ENCODE measurements at places on chromosomes 4 and X. TPM values are rescaled to one million over a fixed set of nuclear protein-coding genes. Genes with fewer than 3 reads are reported as not detected.

DNA sequence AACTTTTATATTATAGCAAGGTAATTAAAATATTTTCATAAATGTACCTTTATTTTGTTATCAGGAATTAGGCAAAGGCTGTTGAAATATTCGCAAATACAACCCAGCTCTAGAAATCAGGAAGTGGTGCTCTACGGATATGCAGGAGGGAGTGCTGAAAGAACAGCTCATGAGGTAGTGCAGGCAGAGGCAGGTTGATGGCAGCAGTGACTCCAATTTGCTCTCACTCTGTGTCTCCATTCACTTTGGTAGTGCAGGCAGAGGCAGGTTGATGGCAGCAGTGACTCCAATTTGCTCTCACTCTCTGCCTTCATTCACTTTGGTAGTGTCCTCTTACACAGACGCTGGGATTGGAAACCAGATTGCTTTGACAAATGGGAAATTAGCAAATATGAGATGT is 277.9 kb downstream of the TRIML1 start:
- H3K4me1 ChIP-seq = no peaks in the 10 kb centered on the region
- no peaks in the 10 kb centered on the region for H3K27me3 ChIP-seq
- no peak overlapping the region for H3K4me3 ChIP-seq

GRCh38 chrX:20140420-20140819 is 1.2 kb downstream of the EIF1AX start:
- H3K36me3 ChIP-seq = peaks cover 3% of the 10 kb centered on the region
- peaks cover 18% of the 10 kb centered on the region for H3K4me1 ChIP-seq
- H3K4me3 ChIP-seq = peak overlapping the region; percentile 84
- no peaks in the 10 kb centered on the region for H3K27me3 ChIP-seq

DNA sequence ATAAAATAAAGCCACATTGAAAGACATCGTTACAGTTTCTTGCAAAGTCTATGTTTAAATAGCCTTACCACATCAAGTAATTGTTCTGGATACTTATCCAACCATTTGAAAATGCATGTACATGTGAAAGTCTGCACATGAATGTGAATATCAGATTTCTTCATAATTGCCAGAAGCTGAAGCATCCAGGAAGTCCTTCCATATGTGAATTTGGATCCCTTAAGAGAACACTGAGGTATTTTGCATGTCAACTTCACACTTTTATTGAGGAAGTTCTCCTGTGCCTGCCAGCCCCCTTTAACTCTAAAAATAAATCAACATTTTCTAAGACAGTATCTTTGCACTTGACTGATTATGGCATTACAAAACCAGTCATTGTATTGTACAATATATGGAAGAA is 1103.5 kb upstream of the ADGRL3 start:
- H3K27ac ChIP-seq = no peak overlapping the region
- no peaks in the 10 kb centered on the region for H3K4me1 ChIP-seq
- no peak for DNase-seq
- no peaks in the 10 kb centered on the region for H3K36me3 ChIP-seq
- no peak overlapping the region for H3K4me3 ChIP-seq

DNA sequence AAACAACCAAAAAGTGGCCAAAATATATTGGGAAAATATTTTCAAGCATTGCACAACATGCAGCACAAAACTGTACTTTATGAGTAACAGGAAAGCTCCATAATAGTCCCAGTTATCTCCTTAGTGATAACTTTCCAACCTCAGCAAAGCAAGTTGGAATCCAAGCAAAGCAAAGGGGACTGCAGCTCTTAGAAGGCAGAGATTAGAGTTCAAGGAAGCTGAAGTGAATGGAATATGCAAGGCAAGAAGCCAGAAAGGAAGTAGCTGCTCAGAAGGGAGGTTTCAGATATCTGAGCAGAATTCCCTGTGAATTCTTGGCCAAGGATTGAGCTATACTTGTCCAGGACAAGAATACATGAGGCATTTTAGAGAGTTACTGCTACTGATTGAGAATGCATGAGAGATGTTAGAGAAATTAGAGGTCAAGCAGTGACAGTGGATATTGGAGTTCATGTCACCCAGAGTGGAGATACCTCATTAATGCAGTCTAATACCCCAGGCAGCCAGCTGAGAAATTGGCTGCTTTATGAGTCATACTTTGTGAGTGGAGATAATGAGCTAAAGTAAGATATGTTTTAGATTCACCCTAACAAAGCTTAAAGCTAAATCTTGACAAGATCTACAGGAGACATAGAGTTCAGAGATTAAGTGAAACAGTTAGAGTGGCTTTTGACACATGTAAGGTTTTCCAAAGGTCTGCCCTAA is 102.8 kb downstream of the INPP4B start:
- no peak overlapping the region for H3K4me3 ChIP-seq
- no peak overlapping the region for H3K27ac ChIP-seq
- peaks cover 5% of the 10 kb centered on the region for H3K4me1 ChIP-seq
- no peak for DNase-seq
- no peaks in the 10 kb centered on the region for H3K27me3 ChIP-seq

- H3K4me3 ChIP-seq = no peak overlapping the region
- H3K4me1 ChIP-seq = no peaks in the 10 kb centered on the region
- peaks cover 17% of the 10 kb centered on the region for H3K36me3 ChIP-seq
- H3K27ac ChIP-seq = no peak overlapping the region
These were observed 166.1 kb downstream of the LRBA start for GRCh38 chr4:150849016-150849415.

DNA sequence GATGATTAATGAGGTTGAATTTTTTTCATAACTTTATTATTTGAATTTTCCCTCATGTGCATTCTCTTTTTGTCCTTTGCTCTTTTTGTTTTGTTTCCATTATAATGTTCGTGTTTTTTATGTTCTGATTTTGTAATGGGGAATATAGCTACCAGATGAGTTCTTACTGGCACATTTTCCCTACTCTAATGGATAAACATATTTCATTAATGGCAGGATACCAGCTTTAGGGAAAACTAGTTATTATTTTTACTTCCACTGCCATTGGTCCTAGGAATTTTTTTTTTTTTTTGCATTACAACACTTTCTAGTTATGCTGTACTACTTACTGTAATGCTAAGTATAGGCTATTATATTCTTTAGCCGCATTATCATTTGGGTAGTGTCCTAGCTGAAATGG is 286.3 kb downstream of the SPRY1 start:
- no peaks in the 10 kb centered on the region for H3K27me3 ChIP-seq
- no peak overlapping the region for H3K27ac ChIP-seq
- DNase-seq = no peak
- H3K36me3 ChIP-seq = no peaks in the 10 kb centered on the region
- H3K4me1 ChIP-seq = no peaks in the 10 kb centered on the region

WDR45 gene
- 49.2 TPM for total RNA-seq

RHOXF2B gene
- not detected for total RNA-seq

DNA sequence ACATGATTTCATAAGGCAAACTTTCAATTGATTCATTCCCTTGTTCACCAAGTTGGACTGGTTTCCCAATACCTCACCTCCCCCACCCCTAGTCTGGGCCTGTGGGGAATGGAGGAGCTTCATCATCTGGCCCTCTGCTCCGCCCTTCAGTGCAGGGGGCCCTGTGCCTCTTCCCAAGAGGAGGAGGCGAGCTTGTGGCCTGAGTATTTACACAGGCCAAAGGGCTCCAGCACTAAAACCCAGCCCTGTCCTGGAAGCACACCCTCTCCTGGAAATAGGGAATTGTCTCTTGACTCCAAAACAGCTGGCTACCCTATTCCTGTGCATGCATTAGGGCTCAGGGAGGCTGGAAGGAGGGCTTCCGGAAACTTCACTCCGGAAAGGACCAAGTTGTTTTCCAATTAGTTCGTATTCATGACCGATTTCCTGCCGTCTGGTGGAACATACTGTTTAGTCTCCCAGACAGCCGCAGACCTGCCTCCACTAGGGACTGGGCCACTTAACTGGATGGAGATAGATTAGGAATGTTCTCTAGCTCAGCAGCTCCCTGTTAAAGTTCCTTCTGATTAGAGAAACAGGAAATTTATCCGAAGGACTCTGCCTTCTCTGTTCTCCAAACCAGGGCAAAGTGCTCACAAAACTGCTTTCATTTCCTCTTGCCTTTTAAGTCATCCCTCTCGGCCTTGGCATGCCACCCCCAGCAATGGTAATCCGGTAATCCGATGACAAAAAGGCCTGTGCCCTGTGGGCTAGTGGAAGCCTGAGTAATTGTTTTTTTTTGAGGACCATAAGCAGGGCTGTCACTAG is 5.8 kb downstream of the SRPX2 start:
- H3K36me3 ChIP-seq = no peaks in the 10 kb centered on the region
- H3K4me3 ChIP-seq = no peak overlapping the region
- no peaks in the 10 kb centered on the region for H3K27me3 ChIP-seq
- peak overlapping the region; percentile 97 for H3K27ac ChIP-seq

AKAP4 gene
- total RNA-seq = not detected

- H3K27me3 ChIP-seq = no peaks in the 10 kb centered on the region
- peaks cover 3% of the 10 kb centered on the region for H3K36me3 ChIP-seq
- H3K4me3 ChIP-seq = no peak overlapping the region
These were observed 84.6 kb downstream of the THOC2 start for GRCh38 chrX:123648028-123648810.

DNA sequence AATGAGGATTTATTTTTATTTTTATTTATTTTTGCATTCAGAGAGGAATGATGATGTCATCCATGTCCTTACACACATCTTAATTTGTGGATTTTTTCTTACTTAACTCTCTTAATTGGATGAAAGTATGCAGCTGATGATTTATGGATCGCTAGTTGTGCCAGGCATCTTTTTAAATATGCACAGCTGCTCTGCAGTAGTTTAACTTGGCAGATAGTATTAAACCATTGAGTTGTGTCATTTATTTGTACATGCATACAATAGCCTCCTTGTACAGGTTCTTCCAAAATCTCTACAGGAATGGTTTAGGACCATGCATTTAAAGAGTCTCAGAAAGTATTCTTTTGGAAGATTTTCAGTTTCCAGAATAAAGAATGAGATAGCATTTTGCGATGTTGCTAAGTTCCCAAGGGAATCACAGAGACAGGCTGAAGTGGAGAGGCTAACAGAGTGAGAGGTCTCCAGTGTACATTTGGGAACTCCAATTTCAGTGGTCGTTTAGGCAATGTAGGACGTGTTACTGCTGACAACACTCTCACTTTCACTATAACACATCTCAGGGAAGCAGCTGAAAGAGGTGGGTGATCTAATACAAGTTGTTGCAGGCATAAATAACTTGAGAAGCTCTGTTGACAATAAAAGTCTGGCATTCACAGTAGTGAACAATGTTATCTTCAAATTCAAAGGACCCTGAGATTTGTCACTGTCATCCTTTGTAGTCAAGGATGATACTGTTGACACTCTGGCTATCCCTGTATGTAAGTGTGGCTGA is 49.9 kb upstream of the SCRG1 start:
- H3K4me3 ChIP-seq = no peak overlapping the region
- peaks cover 5% of the 10 kb centered on the region for H3K36me3 ChIP-seq
- peak overlapping the region; percentile 2 for H3K27ac ChIP-seq
- DNase-seq = no peak
- H3K4me1 ChIP-seq = peaks cover 10% of the 10 kb centered on the region
- no peaks in the 10 kb centered on the region for H3K27me3 ChIP-seq

NUP62CL gene
- total RNA-seq = not detected

EREG gene
- total RNA-seq = not detected

DNA sequence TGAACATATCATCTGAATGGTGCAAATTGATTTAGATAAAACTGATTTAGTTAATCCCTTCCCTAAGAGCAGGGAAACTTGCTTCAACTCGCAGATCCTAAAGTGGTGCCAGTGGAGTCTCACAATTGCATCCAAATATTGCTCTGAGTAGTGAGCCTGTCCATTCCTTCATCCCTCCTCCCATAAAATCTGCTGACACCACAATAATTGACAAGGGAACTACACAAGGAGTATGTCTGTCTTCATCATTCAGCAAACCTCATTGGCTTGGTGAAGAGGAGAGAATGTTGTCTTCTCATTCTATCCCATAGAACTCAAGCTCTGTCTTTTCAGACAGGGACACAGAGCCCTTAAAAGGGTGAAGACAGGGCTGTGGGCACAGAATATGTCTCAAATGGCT is 4.2 kb downstream of the MID2 start:
- peaks cover 19% of the 10 kb centered on the region for H3K4me1 ChIP-seq
- H3K4me3 ChIP-seq = no peak overlapping the region
- no peaks in the 10 kb centered on the region for H3K27me3 ChIP-seq
- no peak overlapping the region for H3K27ac ChIP-seq
- DNase-seq = no peak
- peaks cover 2% of the 10 kb centered on the region for H3K36me3 ChIP-seq

CASP3 gene
- total RNA-seq = 27.4 TPM

DNA sequence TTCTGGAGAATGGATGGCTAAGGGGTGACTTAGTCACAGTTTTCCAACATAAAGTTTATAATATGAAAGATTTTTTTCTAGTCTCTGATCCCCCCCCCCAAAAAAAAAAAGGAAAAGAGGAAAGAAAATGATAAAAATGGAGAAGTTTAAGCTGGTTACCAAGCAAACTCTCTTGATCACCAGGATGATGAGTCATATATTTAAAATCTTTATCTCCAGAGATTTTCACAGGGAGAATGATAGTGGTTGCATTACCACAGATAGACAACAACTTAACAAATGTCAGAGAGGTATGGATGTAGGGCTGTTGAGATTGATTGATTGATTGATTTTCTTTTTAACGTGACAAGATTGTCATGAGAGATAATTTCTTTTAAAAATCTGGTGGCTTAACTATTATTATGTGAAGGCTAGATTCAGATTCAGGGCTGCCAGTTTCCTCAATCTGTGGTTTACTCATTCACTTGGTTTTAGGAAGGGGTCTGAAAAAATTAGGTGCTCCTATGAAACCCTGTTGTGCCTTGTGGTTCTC is 13.3 kb upstream of the TEX13C start:
- H3K4me1 ChIP-seq = no peaks in the 10 kb centered on the region
- DNase-seq = no peak
- no peaks in the 10 kb centered on the region for H3K36me3 ChIP-seq
- H3K4me3 ChIP-seq = no peak overlapping the region

TRPC3 gene
- 0.20 TPM for total RNA-seq

DNA sequence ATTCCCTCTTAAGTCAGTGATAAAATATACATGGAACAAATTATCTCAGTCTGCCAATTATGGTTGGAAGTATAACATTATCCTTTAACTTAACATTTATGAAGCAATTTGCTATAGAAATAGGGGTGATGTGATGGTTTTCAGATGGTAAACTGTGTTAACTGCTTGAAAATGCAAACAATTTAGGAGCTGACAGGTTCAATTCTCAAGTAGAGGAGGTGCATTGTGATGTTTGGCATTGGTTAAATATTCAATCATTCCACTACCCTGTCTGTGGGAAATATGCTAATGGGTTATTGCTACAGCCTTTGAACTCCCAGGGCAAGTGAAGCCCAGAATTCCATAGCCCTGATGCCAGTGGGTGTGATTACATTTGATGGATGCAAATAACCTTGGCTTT is 243.4 kb upstream of the GK2 start:
- DNase-seq = no peak
- no peak overlapping the region for H3K4me3 ChIP-seq
- no peak overlapping the region for H3K27ac ChIP-seq
- H3K4me1 ChIP-seq = peaks cover 20% of the 10 kb centered on the region

- no peaks in the 10 kb centered on the region for H3K4me1 ChIP-seq
- no peak overlapping the region for H3K27ac ChIP-seq
- H3K27me3 ChIP-seq = no peaks in the 10 kb centered on the region
- DNase-seq = no peak
- no peaks in the 10 kb centered on the region for H3K36me3 ChIP-seq
- H3K4me3 ChIP-seq = no peak overlapping the region
These were observed 161.0 kb downstream of the CPXCR1 start for GRCh38 chrX:88908056-88908455.

Data from chondrocyte (in vitro differentiated cells).